ENCODE measurements at places on chromosomes 3 and 15.

GRCh38 chr3:13515786-13516759 lies 32.9 kb upstream of the FBLN2 start:
- peak; percentile 27 for DNase-seq

GRCh38 chr3:123055352-123055751 lies 11.5 kb upstream of the PDIA5 start:
- no peak for DNase-seq

DNA sequence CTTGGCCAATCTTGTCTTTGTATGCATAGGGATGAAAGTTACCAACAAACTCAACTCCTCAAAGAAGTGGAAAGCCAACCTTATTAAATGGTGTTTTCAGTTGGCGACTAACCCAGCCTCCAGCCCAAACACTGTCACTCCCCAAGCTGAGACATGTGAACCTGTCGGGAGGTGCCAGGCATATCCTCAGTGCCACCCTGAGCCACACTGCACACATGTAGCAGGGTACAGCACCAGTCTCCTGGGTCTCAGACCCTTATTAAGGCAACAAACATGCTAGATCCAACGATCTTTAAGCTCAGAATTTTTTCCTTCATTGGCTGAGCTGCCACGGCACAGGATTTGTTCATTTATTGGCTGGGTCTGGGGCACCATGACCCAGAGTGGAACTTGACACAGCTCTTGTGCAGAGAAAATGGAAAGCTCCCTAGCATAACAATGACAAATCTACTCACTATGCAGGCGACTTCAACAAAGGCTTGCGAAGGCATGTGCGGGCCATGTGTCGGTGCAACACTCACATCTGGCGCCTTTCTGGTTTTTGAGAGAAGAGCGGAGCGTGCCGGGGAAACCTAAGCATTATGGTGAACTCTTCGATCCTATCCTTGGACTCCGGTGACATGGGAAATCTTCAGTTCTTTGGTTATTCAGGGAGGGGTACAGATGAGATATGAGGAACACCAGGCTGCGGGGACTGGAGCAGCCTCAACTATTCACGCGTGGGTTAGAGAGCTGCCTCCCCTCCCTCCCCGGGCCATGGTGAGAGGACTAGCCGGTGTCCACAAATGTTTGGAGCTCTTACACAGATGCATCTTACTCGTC lies 190.1 kb downstream of the FAM43A start:
- DNase-seq: no peak

GRCh38 chr3:35724106-35724505 lies 84.8 kb downstream of the ARPP21 start:
- no peak for DNase-seq

DNA sequence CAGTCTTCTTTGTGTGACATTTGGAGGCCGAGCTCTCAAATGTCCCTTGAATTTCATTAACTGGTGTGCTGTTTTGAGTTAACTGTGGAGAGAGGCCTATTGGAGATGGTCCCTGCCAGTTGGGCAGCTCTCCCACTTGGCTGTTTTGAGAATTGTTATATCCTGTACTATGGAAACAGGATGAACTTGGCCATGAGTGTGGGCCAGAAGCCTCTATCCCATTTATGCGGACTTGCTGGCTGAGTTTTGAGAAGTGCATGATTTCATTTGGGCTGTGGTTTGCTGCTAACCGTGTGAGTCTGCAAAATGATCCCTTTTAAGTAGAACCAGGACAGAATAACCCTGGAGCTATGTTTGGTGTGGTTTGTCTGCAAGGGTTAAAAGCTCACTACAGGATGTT lies 366.0 kb downstream of the PTPRG start:
- DNase-seq: peak; percentile 23

GRCh38 chr3:158668506-158668905 lies 3.9 kb downstream of the LXN start:
- DNase-seq: no peak

Measured in pancreas (tissue), 10 donors.